ENCODE measurements at places on chromosomes 6 and 20. TPM values are rescaled to one million over a fixed set of nuclear protein-coding genes. Genes with fewer than 3 reads are reported as not detected.

- no peak for DNase-seq
These were observed 60.3 kb downstream of the RSPO3 start for GRCh38 chr6:127178746-127179145.

DNA sequence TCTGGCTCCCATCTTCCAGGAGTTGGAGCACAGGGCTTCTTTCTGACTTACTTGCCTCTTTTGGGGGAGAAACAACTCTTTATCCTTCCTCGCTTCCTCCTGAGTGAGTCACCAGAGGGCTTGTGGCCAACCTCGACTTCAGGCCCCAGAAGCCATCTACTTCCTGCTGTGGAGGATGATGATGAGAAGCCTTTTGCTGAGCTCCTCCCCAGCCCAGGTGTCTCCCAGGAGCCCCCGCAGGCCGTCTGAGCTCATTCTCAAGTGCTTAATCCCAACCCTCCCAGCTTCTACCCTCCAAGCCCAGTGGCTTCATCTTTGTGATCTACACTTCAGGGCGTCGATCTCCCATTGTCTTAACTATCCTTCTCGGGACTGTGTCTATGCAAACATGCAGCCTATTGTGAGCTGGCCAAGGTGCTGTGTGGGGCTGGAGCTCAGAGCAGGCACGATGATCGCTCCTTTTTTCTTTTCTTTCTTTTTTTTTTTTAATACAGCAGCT, 27.9 kb downstream of the SDCBP2 start:
- DNase-seq = peak; percentile 43

- no peak for DNase-seq
These were observed 180.8 kb upstream of the PLN start for GRCh38 chr6:118367314-118367713.

DNA sequence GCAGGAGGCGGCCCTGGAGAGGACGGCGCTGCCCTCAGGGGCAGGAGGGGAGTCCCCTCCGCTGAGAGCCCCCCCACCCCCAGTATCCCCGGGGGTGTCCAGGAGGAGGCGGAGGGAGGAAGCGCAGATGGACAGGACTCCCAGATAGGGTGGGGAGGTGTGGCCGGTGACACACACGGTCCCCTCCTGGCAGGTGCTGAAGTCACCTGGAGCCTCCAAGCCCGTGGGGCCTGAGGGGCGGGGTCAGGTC, 1.4 kb downstream of the STMN3 start:
- DNase-seq = no peak

DNA sequence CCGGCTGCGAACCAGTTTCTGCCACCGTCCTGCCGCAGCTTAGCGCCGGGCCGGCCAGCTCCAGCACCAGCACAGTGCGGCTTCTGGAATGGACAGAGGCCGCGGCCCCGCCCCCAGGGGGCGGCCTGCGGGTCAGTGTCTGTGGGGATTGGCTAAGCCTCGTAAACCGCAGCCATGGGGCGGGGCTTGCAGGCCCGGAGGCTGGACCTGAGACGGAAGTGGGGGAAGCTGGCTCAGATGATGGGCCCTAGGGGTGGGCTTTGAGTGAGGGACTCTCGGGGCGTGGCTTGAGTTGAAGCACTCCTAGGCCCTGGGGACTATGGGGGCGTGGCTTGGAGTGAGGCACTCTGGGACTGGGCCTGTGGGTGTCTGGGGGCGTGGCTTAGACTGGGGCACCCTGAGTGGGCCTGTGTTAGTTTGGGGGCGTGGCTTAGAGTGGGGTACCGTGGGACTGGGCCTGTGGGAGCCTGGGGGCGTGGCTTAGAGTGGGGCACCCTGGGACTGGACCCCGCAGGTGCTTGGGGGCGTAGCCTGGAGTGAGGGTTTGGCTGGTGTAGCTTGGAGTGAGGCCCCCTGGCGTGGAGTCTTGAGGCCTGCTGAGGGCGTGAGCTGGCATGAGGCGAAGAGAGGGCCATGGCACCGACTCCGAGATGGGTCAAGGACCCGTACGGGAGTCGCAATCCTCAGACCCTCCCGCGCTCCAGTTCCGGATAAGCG, 6.6 kb downstream of the L3MBTL1 start:
- peak; percentile 100 for DNase-seq

The RRAGD gene
- 20.7 TPM for total RNA-seq

DNA sequence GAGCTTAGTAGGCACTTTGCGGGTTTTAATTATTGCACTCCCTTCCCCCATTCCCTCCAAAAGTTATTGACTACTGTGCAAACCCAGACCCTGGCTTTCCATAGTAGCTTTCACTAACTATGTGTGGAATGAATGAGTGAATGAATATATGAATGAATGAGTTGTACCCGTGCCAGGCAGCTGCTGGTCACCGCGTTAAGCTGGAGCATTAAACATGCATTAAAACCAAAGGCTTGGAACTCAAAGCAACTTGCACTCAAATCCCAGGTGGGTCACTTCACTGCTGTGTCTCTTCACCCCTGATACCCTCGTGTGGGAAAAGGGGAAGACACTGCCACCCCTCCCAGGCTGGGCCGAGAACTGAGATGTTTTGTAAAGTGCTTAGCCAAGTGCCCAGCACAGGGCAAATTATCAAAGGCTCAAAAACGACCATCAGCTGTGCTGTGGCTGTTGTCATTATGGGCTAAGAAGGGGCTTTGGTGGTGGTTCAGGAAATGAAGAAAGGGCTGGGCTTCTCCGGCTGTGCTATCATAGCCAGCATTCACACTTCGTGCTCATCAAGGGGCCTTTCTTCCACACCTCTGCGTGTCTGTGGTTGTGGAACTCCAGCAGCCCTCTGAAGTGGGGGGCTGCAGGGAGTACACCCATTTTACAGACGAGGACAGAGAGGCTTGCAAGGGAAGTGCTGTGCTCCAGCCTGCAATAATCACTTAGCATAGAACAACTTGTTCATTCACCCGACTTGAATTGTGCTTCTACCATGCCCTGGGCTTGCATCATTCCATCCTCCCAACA, 60.2 kb upstream of the STX16 start:
- DNase-seq = no peak

The ID4 gene
- 29.2 TPM for total RNA-seq

DNA sequence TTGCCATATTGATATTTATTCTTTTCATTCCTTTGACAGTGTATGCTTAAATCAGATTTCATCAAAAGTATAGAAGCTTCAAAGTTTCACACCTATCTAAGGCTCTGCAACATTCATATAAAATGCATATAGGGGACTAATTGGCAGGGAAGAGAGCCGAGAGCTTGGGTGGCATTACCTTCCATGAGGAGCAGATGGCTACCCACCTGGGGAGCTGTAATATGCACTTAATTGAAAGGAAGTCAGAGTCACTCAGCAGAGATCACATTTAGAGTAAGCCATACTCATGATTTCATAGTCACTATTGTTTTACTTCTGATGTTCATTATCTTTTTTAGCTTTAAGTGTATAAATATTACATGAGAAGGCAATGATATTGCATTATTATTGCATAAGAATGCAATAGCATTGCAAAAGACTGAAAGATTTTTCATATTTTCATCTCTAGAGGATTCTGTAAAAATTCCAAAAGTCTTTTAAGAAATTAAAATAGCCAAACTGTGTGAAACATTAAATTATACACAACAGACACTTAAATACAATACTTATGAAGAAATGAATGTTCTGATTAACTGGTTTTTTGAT, 1305.2 kb downstream of the EPHA7 start:
- DNase-seq = no peak

The TMEM74B gene
- 4.2 TPM for total RNA-seq

The MYL9 gene
- total RNA-seq = 12.4 TPM

The VNN1 gene
- not detected for total RNA-seq

The SIM1 gene
- not detected for total RNA-seq

- DNase-seq = no peak
These were observed 82.4 kb downstream of the ZNF292 start for GRCh38 chr6:87237804-87238203.

DNA sequence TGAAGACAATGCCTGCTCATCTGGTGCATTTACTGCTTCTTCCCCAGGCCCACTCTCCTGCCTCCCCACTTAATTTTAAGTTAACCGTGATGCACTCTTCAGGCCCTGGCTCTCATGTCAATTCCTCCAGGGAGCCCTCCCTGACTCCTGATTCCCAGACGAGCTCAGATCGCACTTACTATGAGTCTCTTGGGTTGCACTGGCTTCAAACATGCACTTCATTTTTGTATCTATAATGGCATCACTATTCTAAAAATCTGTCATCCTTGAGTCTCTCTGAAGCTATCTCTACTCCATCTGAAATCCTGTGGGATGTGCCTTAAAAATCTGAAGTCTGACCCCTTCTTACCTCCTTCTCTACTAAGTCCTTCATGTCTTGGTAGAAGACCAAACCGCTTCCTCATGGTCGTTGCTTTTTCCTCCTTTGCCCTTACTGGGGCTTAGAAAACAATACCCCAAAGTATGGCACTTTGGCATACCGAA, 24.7 kb downstream of the COX4I2 start:
- no peak for DNase-seq

GRCh38 chr6:36515844-36516243, 31.4 kb downstream of the STK38 start:
- no peak for DNase-seq

DNA sequence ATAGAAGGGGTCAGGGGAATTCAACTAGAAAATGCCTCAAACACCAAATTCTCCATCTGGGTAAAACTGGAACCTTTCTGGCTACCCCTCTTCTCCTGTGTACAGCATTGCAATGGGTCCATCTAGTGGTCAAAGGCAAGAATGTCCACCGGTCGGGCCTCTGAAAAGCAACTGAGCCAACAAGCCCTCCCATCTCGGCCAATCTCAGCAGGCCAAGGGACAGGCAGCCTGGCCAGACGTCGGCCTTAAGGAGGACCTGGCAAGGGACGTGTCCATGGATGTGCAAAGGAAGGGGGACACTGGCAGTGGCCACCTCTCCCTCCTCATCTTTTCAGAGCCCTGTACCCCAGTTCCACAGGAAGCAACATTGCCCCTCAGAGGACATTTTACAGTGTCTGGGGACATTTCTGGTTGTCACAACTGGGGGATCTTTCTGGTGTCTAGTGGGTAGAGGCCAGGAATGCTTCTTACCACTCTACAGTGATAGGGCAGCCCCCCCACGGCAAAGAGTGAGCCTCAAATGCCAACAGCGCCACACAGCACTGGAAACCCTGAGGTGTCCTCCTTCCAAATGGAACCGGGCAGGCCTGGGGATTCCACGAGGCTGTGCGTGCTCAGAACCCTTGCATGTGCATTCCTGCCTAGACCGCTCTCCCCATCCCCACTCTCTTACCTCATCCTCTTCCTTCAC, 99.8 kb upstream of the FOXA2 start:
- DNase-seq = peak; percentile 87

GRCh38 chr20:48163505-48163904, 378.2 kb upstream of the SULF2 start:
- DNase-seq = no peak

DNA sequence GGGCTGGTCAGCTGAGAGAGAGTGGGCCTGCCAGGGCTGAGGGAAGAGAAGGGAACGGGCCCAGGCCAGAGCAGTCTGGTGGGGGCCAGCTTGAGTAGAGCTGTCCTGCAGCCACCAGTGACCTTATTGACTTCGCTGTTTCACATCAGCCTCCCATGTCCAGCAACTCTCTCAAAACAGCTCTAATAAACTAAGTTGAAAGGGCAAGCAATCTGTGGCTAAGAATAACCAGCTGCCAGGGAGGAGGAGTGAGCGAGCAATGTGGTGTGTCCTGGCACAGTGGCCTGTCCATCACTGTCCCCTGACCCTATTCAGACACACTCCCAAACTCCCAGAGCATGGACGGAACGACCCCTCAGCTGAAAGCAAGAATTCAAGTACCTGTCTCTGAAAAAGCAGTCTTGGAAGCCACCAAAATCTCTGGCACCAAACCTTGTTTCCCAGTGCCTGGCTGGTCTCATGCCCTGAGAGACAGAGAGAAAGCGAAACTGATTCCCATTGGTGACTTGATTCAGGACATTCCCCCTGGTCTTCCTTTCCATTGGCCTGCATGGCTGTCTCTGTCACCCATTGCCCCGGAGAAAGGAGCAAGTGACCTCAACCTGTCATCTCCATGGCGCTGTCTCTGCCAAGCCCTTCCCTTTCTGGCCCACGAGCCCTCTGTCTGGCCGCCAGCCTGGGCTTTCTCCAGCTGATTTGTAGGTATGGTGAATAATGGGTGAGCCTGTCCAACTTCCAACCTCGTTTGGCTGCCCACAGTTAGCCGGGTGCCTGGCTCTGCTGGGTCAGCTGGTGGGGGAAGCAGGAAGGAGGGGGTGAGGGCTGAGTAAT, at the start of gene DDO:
TSS of gene DDO (minus strand) at position 490 of the 831 bp plus-strand sequence. CDS start 2,113 bp downstream, outside the sequence.
- no peak for DNase-seq

DNA sequence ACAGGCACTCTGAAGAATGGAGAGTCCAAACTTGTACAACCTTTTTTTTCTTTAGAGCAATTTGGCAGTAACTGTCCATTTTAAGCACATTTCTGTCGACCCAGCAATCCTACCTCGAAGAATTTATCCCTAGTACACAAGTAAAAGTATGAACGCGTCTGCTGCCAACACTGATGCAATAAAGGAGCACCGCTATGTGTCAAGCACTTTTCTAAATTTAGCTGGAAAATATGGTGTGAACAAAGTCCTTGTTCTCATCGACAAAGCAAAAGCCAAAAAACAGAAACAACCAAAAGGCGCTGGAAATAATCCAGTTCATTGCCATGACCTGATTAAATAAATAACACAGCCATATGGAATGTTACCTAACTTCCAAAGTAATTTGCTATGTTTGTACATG, 1.1 kb downstream of the DPM1 start:
- no peak for DNase-seq

GRCh38 chr6:130575971-130576370, 210.2 kb downstream of the TMEM200A start:
- DNase-seq = no peak

GRCh38 chr6:24683297-24684296, 16.7 kb downstream of the ACOT13 start:
- peak; percentile 39 for DNase-seq

All from neural progenitor cell (in vitro differentiated cells).